ENCODE measurements at places on chromosomes 5 and 9.

GRCh38 chr5:150644514-150644913 lies 4.1 kb downstream of the SYNPO start:
- DNase-seq: no peak

DNA sequence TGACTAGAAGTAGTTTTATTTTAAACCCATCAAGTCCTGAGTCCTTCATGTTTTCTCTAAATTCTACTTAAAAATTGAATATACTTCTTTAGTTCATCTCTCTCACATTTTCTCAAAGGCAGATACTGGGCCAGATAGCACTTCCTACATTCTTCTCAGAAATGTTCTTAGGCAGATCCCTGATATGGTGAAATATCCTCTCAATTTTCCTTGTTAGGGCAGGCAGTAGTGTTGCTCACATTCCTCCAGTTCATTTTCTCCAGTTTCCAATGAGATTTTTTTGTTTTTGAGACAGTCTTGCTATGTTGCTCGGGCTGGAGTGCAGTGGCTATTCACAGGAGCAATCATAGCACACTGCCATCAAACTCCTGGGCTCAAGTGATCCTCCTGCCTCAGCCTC lies 5.7 kb downstream of the GCNT1 start:
- no peak for DNase-seq

DNA sequence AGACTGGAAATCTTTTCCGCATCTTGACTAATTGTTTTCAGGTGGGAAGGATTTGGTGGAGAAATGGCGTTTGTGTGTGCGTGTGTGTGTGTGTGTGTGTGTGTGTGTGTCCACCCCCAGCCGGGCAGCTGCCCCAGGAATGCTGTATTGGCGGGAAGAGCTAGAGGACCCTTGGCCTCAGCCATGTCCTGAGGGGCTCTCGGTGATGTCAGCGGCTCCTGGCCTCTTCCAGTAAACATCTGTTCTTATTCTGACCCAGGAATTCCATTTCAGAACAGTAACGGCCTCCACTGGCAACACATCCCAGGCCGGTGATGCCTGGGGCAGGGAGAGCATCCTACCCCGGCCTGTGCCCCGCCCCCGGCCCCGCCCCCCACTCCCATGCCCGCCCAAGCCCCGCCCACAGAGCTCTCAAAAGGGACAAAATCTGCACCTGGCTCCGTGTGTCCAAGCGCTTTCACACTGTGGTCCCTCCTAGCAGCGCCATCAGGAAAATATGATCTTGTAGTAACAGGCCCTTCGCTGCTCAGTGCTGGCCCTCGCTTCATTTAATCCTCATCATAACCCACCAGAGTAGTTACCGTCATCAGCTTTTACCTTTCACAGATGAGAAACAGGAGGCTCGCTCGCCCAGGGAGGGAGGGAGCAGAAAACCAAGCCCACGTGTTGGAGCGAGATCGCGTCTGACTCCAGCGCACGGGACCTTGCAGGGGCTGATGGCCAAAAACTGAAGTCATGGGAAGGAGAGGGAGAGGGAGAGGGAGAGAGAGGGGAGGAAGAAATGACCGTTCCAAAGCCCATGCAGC lies 18.9 kb downstream of the ADAMTS2 start:
- no peak for DNase-seq

DNA sequence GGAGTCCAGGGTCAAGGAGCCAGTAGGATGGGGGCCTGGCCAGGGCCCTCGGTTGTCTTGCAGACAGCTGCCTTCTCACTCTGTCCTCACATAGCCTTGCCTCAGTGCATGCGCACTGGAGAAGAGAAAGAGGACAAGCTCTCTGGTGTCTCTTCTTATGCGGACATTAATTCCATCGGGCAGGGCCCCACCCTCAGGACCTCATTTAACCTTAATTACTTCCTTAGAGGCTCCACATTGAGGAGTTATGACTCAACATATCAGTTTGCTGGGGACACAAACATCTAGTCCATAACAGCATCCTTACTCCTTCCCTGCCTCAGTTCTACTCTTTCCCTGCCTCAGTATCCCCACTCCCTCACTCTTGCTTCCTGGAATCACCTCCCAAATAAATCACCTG lies 78.4 kb downstream of the FRMD3 start:
- DNase-seq: no peak

- no peak for DNase-seq
Measured at GRCh38 chr9:112552229-112553056, 65.8 kb downstream of the KIAA1958 start.

All from SHP77 treated with DMSO at 0.1 percent for 48 hours (cell line).